ENCODE measurements at places on chromosomes 11 and 22.
A peak's percentile ranks its signal among the peaks of the same experiment; 100 is the strongest.

- DNase-seq: no peak
These were observed 2.6 kb upstream of the UCP3 start for GRCh38 chr11:74011360-74012073.

GRCh38 chr11:111285189-111286091, 12.9 kb upstream of the POU2AF3 start:
- DNase-seq: no peak

DNA sequence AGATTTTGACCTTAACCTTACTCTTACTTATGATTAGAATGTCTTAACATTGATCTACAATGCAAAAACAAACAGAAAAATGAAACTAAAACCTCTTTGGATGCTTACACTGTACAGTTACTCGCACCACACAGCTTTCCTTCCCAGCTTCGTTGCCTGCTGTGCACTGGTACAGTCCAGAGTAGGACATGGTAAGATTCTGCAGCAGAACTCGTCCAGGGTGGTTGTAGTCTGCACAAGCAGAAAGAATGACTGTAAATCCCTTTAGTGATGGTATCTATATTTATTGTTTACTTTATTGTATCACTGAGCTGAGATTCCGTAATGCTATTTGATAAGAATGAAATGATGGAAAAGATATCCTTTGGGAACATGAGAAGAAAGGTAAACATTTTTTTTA, 21.0 kb upstream of the HSPA8 start:
- no peak for DNase-seq

GRCh38 chr11:62071408-62071807, 52.4 kb upstream of the INCENP start:
- peak; percentile 41 for DNase-seq

- no peak for DNase-seq
These were observed 30.3 kb upstream of the EMID1 start for GRCh38 chr22:29175312-29175835.

GRCh38 chr11:1638344-1638743, 8.8 kb downstream of the KRTAP5-5 start:
- DNase-seq: no peak

- DNase-seq: no peak
These were observed 22.6 kb downstream of the MPPED1 start for GRCh38 chr22:43434275-43434927.

DNA sequence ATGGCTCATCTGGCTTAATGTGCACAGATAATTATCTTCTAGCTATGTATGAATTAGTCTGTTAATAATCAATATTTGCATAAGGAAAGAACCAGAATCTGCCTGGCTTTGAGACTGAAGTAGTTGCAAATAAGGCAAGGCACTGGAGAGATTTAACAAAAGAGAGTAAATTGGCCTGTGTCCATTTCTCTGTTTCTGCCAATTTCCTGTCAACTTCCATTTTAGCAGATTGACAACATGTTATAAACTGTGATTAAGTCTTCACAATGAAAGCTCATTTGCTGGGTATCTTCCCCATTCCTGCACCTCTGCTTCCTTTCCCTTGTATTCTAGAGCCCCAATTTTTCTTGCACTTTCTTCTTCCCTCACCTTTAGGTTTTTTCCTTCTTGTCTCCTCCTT, 5.3 kb upstream of the TMEM123 start:
- DNase-seq: no peak

DNA sequence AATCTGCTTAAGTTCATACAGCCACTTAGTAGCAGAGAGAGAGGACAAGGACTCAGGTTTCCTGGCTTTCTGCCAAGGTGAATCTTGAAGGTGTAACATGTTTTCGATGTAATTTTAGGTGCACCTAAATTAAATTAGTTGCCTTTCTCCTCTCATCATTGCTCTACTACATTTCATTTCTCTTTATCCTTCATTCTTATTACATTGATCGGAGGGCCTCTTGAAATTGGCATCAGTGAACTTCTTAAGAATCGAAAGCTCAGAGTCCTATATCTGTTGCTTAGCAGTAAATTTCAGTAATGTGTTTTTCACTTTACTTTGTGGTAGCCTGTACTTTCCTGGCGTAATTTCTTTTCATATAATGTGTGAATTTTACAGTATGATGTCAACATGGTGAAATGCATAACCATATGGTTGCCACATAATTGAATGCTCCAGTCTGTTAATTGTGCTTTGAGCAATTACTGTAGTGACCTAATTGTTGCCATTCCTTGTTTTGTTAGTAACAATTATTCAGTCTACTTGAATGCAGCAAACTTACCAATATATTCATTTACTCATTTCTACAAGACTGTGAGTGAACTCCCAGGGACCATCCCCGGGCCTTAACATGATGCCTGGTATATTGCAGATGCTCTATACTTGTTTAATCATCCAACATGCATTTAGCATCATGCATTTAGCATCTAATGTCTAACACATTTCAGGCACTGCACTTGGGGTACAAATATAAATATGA, 138.1 kb downstream of the MAML2 start:
- no peak for DNase-seq

- peak; percentile 25 for DNase-seq
These were observed 30.6 kb upstream of the TSKU start for GRCh38 chr11:76752321-76753143.

DNA sequence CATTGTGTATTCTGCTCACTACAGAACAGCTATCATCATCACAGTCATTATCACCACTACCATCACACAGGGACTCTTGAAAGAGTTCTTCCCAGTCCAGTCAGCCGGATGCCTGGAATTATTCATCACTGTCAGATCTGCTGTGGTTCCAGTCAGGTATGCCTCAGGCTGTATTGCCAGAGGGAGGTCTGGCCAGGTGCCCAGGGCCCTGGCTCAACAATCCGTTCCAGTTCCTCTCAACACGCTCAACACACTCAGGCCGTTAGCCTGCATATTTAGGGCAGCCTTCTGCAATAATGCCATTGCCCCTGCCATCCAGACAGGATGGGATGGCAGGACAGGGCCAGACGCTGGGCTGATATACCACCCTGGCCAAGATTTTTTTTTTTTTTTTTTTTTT, 28.6 kb upstream of the RASL10A start:
- peak; percentile 96 for DNase-seq

- DNase-seq: no peak
These were observed 16.0 kb downstream of the TMEM123 start for GRCh38 chr11:102436561-102436960.

DNA sequence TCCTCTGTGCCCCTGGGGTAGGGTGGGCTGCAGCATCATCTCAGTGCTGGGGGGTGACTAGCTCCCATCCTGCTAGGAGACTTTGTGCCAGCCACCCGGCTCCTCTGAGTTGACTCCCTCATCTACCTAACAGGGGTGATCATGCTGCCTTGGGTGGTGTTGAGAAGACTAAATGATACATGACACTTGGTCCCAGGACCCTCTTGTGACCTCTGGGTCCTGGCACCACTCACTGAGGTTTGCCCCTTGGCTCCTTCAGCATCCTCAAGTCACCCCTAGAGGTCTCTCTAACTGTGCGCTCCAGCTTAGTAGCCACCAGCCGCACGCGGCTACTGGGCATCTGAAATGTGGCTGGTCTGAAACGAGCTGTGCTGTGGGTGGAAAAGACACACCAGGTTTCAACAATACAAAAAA, 72.1 kb downstream of the LRRC32 start:
- DNase-seq: peak; percentile 32

DNA sequence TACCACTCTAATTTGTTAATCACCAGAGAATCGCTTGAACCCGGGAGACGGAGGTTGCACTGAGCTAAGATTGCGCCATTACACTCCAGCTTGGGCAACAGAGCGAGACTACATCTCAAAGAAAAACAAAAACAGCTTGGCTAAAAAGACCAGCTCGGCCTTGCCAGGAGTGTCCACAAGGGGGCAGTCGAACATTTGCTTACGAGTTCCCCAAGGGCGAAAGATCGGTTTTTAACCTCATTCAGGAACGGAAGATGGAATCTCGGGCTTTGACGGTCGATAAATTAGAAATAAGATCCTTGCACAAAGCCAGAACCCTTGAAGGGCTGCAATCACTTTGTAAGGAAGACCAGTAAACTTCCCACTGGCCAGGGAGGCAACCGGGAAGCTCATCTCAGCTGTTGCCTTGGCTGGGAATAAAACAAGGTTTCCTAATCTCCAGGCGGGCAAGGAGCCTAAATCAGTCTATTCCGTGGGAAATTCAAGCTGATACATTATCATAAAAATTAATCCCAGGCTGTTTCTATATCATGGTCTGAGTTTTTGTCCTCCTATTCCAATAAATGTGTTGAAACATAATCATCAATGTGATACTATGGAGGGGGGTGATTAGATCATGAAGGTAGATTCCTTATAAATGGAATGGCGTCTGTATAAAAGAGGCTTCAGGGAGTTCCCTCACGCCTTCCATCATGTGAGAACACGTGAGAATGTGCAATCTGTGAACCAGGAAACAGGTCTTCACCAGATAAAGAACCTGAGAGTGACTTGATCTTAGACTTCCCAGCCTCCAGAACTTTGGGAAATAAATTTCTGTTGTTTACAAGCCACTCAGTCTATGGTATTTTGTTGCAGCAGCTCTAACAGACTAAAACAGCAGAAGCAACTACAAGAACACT, 14.9 kb upstream of the SLC29A2 start:
- peak; percentile 85 for DNase-seq

DNA sequence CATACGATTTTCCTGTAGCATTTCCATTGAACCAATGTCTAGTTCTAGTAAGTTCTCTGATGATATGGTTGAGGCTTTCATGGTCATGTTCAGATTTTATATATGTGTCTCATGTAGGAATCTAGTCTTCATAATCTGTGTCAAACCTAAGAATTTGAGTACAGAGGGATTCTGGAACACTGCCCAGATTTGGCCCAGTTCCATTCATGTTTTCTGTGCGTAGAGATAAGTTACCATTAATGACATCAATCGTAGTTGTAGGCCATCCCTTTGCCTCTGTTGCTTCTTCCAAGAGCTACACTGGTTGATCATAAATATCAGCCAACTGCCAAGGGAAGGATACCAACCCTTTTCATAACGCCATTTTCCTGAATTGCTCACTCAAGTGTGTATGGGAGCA, 23.3 kb downstream of the ST3GAL4 start:
- DNase-seq: no peak

DNA sequence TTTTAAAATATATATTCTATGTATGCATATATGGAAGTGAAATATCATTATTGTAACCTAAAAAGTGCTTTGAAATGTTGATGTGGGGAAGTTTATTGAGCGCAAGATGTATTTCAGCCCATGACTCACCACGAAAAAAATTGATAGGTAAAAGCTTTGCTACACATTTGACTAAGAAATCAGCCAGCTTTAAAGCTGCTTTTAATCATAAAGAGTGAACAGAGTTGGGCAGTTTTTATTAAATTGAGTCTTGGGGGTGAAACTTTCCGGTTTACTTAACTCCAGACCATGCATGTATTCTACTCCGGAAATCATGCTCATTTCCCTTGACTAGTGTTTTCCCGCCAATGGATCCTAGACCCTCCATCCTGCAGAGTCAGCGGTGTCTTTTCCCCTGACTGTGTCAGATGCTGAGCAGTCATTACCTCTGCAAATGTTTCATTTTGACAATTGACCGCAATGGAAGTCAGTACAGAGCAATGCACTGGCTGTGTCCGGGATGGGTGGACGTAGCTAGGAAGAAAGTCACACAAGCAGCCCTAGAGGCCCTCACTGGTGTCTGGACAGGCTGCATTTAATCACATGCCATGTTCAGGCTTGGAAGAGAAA, 47.2 kb upstream of the MPEG1 start:
- no peak for DNase-seq

GRCh38 chr11:103682318-103683184, 353.9 kb upstream of the DDI1 start:
- peak; percentile 71 for DNase-seq

- peak; percentile 93 for DNase-seq
These were observed 10.4 kb upstream of the CELSR1 start for GRCh38 chr22:46547883-46548244.

- peak; percentile 28 for DNase-seq
These were observed 21.7 kb downstream of the CTTN start for GRCh38 chr11:70420008-70420464.

GRCh38 chr11:45213717-45214116, 67.3 kb downstream of the PRDM11 start:
- no peak for DNase-seq

DNA sequence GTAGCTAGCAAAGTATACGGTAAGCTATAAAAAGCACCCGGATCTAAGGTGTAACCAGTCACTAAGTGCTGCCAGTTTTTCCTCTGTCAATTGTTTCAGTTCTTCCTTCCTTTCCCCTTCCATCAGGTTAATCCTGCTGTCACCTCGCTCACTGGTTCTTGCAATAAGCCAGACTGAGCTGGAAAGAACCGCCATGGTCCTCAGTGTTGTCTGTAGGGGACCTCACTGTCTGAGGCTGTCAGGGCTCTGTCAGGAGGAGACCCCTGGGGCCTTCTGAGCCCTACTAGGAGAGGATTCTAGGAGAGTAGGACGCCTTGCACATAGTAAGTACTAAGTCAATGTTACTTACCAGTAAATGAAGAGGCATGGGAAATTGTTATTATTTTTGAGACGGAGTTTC, 1.4 kb upstream of the TBC1D22A start:
- DNase-seq: no peak

DNA sequence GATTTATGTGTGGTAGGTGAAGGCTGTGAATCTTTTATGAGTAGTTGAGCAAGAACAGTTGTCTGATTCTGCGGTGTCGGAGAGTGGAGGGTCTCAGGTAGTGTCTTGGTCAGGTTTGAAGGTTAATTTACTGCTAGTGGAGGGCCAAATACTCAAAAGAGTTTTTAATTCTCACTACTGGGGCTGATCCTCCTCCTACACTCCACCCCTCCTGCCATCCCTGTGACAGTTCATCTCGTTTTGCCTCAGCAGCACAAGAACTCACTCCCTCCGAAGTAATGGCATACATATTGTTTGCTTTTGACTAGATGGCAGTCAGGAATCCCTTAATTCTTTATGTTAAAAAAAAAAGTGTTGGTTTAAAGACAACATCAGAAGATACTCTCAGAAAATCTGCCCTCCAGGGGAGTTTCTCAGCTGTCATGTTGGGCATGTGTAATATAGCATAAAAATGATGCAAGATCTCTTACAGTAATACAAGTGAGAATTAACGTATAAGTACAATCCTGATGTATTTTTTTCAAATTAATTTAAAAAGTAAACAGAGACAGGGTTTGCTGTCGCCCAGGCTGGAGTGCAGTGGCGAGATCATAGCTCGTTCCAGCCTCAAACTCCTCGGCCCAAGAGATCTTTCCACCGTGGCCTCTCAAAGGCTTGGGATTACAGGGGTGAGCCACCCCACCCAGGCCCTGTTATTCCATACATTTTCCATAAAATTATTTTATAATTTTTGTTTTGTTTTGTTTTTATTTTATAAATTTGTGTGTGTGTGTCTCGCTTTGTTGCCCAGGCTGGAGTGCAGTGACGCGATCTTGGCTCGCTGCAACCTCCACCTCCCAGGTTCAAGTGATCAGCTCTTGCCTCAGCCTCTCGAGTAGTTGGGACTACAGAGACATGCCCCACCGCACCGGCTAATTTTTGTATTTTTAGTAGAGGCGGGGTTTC, 1.3 kb downstream of the FAR1 start:
- no peak for DNase-seq

- DNase-seq: no peak
These were observed 1.5 kb downstream of the SLC2A11 start for GRCh38 chr22:23859201-23859600.
